ENCODE measurements at places on chromosomes 4 and X.

DNA sequence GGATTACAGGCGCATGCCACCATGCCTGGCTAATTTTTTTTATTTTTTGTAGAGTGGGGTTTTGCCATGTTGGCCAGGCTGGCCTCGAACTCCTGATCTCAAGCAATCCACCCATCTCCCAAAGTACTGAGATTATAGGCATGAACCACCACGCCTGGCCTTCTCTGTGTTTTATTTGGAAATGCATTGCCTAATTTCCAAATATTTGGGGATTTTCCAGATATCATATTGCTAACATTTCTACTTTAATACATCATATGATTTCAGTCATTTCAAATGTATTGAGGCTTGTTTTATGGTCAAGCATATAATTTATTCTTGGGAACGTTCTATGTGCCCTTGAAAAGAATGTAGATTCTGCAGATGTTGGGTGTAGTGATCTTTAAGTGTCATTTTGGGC, 38.8 kb downstream of the FGF2 start:
- DNase-seq: no peak

GRCh38 chr4:88027611-88028608, 20.5 kb downstream of the PKD2 start:
- no peak for DNase-seq

DNA sequence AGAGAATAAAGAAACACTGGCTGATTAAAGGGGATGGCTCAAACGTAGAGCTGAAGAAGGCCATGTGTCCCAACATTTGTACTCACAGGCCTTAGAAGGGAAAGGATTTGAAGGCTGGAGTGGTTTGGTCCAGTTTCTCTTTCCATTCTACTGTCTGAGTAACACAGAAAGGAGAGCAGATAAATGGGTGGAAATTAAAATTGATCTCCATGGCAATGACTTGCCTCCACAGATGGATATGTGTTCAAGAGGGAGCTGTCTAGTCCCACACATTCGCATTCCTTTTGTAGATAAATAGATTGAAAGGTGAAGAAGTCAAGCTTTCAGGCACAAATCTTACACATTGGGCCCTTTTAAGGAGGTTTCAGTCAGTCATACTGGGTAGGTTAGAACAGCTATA, 74.6 kb downstream of the DOCK11 start:
- no peak for DNase-seq

GRCh38 chr4:6342530-6343293, 73.1 kb downstream of the WFS1 start:
- DNase-seq: no peak

GRCh38 chrX:110462957-110463356, 104.3 kb downstream of the RTL9 start:
- no peak for DNase-seq

DNA sequence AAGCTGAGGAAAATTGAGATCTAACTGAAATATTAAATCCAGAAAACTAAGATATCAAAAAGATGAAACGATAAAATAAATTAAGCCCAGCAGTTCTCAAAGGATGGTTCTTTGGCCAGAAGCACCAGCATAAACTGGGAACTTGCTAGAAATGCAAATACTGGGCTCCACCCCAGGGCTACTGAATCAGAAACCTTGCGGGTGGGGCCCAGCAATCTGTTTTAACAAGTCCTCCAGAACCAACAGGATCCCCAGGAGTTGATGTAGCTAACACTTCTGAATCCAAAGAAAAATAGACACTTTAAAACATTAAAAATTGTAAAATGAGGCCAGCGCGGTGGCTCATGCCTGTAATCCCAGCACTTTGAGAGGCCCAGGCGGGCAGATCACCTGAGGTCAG, 14.1 kb upstream of the TMEM154 start:
- DNase-seq: no peak

- no peak for DNase-seq
Measured at GRCh38 chr4:109051054-109051453, 251.4 kb downstream of the COL25A1 start.

DNA sequence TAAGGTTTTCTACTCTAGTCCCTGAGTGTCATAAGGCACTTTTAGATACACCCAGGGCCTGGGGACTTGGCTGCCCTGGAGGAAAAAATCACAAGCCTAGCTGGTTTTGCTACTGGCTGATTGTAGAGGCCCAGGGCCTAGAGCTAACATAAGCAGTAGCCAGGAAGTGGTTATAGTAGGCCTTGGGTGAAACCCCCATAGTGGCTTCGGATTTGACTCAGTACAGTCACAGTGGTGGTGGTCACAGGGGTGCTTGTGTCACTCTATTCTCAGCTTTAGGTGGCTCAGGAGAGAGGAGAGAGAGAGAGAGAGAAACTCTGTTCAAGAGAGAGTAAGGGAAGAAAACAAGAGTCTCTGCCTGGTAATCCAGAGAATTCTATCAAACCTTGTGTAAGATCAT, 194.5 kb upstream of the EDA2R start:
- DNase-seq: no peak
